GM12891 (cell line): ENCODE measurements at places on chromosomes 7 and 10.

DNA sequence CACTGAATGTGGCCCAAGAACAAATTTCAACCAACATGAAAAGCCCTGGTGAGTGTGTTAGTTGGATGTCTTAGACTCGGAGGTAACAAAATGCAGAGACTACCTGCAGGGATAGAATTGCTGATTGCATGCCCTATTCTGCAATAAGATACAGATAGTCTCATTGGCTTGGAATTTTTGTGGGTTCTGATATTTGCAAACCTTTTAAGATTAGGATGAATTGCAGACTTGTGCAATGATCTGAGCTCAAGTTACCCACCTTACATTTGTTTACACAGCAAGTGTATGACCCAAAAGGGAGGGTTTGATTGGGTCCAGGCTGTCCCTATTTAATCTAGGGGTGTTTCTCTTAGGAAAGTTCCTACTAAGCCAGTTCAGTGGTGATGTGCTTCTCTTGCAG is 45.4 kb downstream of the GPR37 start:
- no peak for DNase-seq

- DNase-seq, result no peak
These were observed 11.7 kb downstream of the CPEB3 start for GRCh38 chr10:92278996-92279696.

- no peak for DNase-seq
These were observed 219.4 kb downstream of the BMPER start for GRCh38 chr7:34124765-34125164.

GRCh38 chr10:11448190-11448544 is 163.3 kb downstream of the USP6NL start:
- no peak for DNase-seq

GRCh38 chr10:24723788-24724380 is at the start of gene ARHGAP21:
ARHGAP21 (minus strand) TSS chr10:24723887; CDS start chr10:24721899, 1,988 bp downstream.
- DNase-seq, result peak; percentile 39

- DNase-seq, result no peak
These were observed 20.9 kb downstream of the NUDCD3 start for GRCh38 chr7:44469461-44470134.

GRCh38 chr7:101410743-101411507 is 48.2 kb downstream of the COL26A1 start:
- DNase-seq, result peak; percentile 54

DNA sequence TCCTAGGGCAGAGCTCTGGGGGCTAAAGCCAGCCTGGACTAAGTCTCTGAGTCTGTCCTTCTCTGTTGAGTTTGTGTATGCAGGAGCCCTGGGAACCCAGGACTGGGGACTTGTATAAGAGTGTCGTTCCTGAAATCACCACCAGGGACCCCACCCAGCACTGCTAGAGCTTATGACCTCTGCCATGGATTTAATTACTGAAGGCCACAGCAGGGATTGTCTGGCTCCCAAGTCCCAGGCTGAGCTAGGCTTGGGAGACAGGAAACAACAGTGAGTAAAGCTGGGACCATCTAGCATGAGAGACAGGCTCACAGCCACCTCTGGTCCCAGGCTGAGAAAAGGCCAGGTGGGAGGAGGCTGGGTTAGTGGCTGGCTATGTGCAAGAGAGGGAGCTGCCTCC is 1.4 kb upstream of the TSPAN15 start:
- no peak for DNase-seq

GRCh38 chr10:14612873-14613587 is 161.7 kb downstream of the FAM107B start:
- no peak for DNase-seq

GRCh38 chr7:16646472-16647072 is 591 bp downstream of the BZW2 start:
- DNase-seq, result no peak

GRCh38 chr10:69056129-69056528 is 31.8 kb upstream of the SRGN start:
- no peak for DNase-seq

DNA sequence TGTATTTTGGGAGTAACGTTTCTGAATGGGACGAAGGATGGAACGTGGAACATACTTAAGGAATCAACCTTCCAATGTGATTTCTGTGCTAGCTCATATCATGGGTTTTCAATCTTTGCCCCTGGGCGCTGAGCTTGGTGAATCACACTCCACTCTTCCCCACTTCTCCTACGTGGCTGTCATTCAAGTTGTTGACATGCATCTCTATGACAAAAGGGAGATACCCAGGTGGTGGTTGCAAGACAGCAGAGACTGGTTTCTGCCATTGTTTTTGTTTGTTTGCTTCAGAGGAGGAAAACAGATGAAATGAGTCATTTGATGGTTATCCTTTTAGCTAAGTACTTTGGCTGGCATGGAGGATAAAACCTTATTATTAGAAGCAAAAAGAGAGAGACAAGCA is 573.9 kb downstream of the GATA3 start:
- DNase-seq, result no peak

DNA sequence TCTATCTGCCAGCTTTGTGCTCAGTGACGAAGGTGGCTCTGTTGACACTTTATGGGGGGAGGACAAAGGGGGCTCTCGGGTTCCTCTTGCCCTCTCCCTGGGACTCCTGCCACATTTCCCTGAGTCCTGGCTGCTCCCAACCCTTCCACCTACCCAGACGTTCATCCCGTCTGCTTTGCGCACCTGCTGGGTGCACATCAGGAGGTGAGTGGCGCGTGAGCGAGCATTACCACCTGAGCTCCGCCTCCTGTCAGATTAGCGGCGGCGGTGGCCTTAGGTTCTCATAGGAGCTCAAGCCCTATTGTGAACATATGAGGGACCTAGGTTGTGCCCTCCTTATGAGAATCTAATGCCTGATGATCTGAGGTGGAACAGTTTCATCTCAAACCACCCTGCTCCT is 137.2 kb downstream of the DYNC2I1 start:
- no peak for DNase-seq

DNA sequence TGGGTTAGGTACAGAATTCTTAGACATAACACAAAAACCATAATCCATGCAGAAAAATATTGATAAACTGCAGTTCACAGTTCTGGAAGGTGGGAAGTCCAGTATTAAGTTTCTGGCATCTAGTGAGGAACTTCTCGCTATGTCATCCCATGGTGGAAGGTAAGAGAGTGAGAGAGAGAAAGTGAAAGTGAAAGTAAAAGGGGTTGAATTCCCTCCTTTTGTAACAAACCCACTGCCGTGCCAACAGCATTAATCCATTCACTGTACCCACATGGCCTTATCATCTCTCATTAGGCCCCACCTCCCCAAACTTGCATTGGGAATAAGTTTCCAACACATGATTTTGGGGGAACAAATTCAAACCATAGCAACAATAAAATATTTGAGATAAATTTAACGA is 17.1 kb downstream of the ZNF485 start:
- no peak for DNase-seq

DNA sequence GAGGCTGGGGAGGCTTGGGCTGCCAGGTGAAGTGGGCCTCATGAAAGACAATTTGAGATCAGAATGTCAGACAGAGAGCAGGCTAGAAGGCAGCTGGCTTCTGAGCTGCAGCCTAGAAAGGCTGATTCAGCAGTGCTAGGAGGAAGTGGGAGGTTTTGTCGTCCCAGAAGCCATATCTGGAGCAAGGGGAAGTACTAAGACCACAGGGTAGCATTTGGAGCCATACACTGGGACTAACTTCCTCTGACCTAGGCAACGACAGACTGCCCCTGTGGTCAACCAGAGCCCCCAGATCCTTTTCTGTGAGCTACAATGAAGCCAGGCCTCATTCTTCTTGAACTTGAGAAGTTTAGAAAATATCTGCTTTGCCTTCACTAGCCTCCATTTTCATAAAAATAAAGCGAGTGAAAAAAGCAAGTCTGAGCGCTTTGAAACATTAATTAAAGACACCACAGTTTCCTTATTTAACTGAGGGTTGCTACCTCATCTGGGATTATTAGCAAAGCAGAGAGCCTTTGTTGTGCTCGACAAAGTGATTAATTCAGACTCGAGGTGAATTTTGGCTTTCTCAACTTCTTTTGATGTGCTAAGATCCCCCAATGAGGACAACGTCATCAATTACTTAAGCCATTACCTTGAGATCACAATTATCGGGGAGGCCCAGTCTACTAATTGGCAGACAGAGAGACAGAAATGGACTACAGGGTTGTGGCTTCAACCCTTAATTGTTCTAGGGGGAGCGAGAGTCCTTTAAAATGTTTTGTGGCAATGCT is 26.6 kb downstream of the TBXAS1 start:
- peak; percentile 27 for DNase-seq

- DNase-seq, result no peak
These were observed 37.3 kb downstream of the ZCCHC24 start for GRCh38 chr10:79407811-79408795.

- no peak for DNase-seq
These were observed 1.7 kb downstream of the OPALIN start for GRCh38 chr10:96357038-96357620.

DNA sequence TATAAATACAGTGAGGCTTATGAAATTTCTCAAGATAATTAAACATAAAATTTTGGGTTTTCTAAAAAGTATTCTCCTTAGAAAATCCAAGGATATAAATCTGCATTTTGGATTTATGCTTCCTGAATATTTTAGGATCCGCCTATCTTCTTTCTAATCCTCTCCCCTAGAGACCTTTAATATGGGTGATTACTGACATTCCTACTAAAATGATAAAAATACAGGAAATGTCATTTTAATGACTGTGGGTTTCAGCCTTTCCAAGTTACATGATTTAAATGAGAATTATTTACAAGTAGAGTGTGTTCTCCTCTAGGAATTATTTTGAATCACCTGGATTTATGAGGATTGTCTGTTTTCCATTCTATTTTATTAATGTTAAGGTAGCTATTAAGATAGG is 150.4 kb downstream of the C7orf25 start:
- no peak for DNase-seq

- no peak for DNase-seq
These were observed 65.1 kb upstream of the HPS1 start for GRCh38 chr10:98511876-98512275.

DNA sequence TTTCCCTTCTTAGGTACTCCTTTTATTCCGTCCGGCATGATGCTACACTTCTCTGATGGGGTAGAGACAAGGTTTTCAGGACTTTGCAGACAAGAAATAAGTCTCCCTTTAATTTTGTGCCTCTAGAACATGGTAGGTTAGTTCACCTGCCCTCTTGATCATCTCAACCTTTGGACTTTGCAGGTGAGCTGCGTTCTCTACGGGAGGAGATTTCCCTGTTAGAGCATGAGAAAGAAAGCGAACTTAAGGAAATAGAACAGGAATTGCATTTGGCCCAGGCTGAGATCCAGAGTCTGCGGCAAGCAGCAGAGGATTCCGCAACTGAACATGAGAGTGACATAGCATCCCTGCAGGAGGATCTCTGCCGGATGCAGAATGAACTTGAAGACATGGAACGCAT is 9.2 kb downstream of the CCDC136 start:
- DNase-seq, result no peak

DNA sequence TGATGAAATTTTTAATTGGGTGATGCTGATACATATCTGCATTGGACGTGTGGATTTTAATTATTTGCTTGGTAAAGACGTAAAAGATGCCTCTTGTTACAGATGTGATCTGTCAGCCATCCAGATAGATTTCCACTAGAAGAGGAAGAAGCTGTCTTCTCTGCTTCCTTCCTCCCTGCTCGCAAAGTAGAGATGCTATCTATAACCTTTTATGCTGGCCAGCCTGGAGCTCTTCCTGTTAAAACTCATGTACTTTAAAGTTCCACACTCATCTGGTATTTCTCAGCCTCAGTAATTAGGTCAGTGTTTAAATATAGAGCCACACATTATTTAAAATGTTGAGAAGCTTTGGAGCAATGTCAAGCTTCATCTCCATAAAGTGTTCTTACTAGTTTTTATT is 51.2 kb upstream of the TMEM229A start:
- DNase-seq, result no peak

GRCh38 chr10:66671064-66671463 is 254.8 kb upstream of the LRRTM3 start:
- no peak for DNase-seq

GRCh38 chr7:107017965-107018719 is 26.4 kb upstream of the PRKAR2B start:
- no peak for DNase-seq

DNA sequence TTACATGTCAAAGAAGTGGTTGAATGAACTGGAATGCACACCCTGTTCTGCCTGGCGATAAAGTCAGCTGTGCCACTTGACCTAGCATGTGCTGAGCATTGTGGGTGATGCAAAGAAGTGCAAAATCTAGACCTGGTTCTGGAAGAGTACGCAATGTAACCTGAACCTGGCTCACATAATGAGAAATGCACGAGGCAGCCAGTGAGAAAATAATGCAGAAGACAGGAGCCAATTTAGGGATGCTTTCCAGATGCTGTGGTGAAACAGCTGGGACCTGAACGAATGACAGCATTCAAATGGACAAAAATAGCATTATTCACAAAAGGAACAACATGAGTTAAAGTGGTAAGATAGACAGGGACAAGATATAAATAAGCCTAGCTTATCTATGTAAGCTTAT is 402.6 kb downstream of the SORCS1 start:
- no peak for DNase-seq
